ENCODE measurements at places on chromosomes 11 and 22.

DNA sequence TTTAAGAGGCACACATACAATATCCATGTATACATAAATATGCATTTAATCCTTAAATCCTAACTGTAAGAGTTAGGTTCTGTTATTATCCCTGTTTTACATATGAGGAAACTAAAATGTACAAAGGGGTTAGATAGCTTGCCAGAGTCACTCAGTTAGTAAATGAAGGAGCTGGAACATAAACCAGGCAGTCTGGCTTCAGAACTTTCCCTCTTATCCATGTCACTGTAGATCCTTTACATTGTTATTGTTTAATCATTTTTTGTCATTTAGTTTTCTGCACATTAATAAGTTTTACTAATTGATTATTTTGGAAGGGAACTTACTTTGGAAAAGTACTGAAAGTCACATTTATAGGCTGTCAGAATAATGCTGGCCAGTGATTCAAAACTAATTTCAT, 282.4 kb downstream of the TMEM135 start:
- DNase-seq: no peak

DNA sequence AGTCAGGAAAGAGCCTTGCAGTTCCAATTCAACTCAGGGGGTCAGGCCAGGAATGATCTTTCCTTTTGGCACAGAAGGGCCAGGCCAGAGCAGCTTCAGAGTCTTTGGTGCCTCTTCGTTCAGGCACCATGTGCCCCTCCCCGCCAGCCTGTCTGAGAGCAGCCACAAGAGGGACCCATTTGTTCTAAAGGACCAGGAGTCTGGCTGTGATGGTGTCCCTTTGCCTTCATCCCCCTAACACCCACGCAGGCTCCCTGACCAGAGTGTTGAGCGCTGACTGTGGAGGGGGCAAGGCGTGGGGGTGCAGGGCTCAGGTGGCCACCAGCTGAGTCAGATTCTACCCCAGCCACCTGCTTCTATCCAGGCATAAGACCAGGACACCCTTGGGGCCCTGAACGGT, 156.4 kb downstream of the TTC17 start:
- no peak for DNase-seq

GRCh38 chr22:50529897-50530579, at the start of gene TYMP:
Gene TYMP, minus strand, starts transcription at chr22:50530012. Its CDS starts 303 bp downstream, at chr22:50529709.
- no peak for DNase-seq

DNA sequence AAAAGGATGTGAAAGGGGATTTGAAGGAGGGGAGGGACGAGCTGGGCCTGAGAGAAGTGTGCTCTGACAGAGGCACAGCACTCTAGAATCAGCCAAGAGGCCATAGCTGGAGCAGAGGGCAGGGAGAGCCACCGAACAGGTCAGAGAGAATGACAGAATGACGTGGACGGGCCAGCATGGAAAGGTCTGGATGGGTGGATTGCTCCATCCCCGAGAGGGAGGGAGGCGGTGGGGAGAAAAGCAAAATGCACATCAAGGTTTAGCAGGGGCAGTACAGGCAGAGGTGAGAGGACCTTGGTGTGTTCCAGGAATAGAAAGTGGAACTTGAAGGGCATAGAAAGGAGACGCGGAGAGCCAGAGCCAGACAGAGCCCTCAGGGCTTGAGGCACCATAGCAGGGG, 6.9 kb downstream of the PMM1 start:
- DNase-seq: no peak

GRCh38 chr11:76007166-76007565, 192.2 kb downstream of the UVRAG start:
- no peak for DNase-seq

DNA sequence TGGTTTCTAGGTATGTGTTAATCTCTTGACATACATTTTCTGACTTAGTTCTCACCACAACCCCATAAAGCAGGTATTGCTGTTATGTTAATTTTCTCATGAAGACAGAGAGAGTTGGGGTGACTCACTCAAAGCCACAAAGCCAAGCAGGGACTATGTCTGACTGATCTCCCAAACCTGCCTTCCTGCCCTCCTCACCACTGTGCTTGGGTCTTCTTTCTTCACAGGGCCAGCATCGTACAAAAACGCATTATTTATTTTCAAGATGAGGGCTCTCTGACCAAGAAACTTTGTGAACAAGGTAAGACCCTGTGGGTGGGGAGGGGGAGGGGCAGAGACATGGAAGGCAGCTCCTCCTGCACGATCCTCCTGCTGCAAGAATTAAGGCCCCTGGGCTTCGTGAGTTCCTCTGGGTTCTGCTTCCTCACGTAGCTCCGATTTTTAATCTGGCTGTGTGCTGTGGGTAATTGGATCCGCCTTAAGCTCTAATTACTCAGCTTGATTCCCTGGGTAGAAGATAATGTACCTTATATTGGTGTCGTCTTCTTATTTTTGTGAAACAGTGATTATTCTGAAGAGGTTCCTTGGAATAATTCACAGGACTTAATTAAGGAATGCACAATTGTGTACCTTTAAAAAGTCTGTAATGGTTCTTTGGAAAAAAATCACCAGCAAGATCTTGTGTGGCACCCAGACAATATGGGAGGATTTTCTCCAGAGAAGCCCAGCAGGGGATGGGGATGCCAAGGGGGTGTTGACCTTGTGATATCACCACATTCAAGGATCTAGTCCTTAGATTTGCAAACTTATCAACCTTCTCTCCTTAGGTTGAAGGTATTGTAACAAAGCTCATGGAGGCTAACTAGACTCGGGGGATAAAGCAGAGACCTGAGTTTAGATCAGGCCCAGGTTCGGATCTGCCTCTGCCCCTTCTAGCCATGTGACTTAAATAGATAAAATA, 112.9 kb downstream of the SPON1 start:
- DNase-seq: no peak

DNA sequence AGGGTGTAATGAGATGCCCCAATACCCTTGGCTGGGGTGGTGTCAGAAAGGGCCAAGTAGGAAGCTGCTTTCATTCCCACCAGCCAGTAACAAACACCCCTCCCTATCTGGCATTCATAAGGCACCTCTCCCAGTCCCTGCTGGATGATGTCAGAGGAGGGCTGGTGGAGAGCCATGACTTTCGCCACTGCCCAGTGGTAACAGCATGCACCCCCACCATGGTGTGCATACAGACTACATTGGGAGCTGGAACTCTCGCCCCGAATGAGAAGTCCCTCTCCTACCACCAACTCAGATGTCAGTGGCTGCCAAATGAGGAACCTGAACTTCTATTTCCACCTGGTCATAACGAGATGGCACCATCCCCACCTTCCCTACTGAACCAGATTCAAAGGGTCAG, 73.3 kb downstream of the SGSM3 start:
- DNase-seq: no peak

- no peak for DNase-seq
Measured at GRCh38 chr22:46625113-46625842, 5.1 kb downstream of the GRAMD4 start.

- no peak for DNase-seq
Measured at GRCh38 chr11:82969811-82970210, 68.3 kb downstream of the DDIAS start.

DNA sequence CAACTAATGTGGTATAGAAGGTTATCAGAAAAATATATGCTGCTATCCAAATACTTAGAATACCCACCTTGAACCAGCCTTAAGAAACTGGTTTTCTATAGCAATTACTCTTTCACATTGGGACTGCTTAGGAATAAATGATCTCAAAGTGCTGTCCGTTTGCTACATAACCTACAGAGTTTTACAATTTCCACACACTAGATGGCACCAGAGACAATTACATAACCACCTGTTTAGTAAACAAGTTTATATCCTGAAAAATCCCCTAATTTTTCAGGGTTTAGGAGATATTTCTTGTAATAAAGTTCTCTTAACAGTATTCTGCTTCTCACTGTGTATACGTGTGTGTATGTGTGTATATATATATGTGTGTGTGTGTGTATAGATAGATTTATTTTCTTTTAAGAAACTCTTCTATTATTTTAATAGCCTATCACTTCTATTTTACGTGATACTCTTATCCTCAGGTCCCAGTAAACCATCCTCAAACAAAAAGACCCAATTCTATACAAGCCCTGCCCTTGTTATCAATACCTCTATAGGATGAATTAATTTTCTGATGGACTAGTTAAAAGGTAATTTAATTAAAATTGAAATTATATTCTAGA, 6.7 kb upstream of the OR5I1 start:
- DNase-seq: no peak

DNA sequence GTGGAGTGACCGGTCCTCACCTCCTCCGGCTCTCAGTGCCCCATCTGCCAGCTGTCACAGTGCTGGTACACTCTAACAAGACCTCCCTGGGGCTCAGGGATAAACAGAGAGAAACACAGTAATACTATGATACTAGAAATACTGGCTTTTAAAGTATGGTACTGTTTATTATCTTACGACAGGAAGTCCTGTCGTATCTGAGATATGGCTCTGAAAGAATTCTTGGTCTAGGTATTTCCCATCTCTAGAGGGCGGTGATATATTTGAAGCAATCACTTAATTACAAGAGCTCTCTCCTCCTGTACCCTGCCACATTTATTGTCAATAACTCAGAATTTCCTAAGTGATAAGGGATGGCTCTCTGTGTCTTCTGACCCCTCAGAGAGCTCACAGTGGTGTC, 119.1 kb downstream of the RRM1 start:
- DNase-seq: no peak

DNA sequence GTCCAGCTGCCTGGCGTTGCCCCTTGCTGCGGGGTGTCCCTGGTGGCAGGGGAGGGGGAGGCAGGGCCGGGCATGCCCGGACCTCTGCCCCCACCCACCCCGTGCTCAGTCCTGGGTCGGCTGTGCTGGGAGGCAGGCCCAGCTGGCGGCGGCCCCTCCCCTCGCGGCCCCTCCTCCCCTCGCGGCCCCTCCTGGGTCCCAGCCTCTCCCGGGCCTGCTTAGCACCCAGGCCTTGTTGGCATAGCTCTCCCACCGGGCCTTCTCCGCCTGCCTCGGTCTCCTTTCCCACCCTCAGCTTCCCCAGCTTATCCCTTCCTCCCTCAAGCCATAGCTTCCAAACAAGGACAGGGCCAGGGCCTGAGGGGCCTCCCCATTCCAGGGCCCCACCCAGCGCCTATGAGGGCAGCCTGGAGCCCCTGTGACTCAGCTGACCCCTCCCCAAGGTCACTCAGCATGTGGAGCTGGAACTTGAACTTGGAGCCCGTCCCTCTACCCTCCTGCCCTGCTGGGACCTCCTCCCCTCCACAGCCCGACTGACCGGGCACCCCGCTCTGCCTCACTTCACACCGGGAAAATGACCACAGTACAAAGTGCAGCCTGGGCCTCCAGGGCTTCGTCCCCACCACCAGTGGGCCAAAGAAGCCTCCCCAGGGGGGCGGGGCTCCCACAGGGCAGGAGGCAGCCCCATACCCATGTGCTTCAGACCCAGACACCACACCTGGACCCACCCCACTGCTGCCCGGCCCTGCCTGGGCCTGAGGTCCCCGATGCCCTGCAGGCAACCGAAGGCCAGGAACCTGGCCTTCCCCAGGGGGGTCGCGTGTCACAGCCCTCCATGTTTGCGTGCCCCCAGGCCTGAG, 1.2 kb downstream of the EPS8L2 start:
- DNase-seq: no peak

DNA sequence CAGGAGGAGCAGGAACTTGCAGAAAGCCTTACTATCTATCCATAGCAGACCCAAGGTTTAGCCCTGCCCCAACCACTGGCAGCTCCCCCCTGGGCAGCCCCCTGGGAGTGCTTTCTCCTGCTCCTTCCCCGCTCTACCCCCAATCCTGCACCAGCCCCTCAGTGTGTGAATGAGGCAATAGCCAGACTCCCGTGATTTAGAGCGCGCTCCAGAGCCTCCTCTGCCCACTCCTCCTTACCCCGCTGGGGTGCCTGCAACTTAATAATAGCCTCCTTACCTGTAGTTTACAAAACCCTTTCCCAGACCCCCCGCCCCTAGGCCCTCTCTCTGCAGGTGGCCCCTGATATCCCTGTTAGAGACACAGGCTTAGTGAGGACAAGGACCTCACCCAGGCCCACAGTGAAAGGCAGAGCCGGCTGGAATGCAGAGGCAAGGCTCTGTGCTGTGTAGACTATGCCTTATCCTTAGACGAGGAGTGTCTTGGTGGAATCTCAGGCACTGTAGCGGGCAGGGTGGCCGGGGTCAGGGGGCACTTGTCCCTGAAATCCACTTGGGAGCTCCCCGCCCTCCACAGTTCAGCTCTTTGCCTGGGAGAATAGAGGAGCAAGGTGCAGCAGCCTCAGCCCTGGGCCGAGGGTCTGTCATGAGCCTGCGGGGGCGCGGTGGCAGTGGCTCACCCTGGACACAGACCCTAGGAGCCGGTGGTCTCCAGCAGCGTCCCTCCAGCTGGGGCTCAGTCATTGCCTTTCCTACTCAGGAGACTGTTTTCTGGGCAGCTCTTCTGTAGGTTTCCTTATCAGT, 4.3 kb upstream of the CARNS1 start:
- DNase-seq: no peak

DNA sequence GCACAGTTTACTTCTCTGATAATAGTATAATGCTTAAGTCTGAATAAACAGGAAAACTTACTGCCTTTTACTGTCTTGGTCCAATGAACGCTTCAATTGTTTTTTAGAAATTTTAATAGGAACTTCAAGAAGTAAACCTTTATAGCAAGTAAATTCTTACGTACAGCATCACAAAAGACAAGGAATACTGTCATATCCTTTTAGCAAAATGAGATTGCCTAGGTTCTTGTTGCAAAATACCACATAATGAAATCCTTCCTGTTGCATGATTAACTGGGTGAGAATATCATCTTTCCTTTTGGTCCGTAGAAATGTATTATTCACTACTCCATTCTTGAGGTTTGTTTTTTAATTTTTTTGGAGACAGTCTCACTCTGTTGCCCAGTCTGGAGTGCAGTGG, 22.3 kb upstream of the HIKESHI start:
- no peak for DNase-seq

GRCh38 chr22:38114484-38115398, 4.3 kb upstream of the BAIAP2L2 start:
- peak; percentile 70 for DNase-seq

DNA sequence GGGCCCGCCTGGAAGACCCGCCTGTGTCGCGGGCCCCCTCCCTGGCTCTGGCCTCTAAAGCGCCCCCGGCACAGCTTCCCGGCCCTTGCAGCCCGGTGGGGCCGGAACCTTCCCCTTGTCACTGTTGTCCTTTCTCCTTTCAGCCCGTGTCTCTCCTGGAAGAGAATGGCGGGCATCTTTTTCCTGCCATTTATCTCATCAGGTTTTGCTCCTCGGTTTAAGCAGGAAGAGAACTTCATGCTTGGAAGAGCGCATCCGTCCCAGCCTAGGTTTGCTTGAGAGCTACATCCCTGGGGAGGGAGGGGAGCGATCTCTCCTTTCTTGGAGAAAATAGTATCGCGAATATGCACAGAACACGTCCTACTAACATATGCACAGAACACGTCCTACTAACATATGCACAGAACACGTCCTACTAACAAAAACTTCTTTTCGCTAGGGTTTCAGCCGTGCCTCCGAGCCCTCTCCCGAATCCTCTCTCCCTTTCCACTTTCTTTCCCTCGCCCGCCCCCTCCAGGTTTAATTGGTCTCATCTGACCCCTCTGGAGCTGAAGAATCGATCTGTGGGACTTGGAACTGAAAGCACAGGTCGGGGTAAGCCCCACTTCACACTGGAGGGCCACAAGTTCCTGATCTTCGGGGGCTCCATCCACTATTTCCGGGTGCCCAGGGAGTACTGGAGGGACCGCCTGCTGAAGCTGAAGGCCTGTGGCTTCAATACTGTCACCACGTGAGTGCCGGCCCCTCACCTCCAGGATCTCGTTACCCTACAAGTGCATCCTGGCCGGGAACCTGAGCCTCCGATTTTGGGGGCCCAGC, 1.2 kb downstream of the GLB1L3 start:
- no peak for DNase-seq

- DNase-seq: no peak
Measured at GRCh38 chr11:32775908-32776307, 18.6 kb downstream of the CCDC73 start.

Data from nucleus accumbens (tissue), 56 donors.